ENCODE measurements at places on chromosomes 2 and 18.

DNA sequence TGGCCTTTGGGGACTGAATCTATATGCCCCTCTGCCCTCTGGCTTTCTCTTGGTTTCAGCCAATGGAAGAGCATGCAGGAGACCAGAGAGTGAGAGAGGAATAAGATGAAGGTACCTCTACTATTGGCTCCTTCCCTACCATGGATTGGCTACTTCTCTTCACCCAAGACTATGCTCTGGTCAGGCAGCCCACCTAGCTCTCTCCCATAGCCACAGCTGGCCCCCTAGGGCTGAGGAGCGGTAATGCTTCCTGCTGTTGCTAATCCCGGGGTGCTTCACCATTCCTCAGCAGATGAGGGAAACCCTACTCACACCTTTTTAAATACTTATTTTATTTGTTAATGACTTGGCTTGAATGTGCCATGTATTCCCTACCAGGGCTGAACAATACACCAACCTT, 142.4 kb downstream of the MREG start:
- no peak for DNase-seq

DNA sequence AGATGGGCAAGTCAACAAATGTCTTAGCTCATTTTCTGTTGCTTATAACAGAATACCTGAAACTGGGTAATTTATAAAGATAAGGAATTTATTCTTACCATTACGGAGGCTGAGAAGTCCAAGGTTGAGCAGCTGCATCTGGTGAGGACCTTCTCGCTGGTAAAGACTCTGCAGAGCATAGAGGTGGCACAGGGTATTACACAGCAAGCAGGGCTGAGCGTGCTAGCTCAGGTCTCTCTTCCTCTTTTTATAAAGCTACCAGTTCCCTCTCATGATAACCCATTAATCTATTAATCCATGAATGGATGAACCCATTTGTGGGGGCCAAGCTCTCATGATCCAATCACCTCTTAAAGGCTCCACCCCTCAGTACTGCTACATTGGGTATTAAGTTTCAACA, 109.1 kb downstream of the CDK15 start:
- DNase-seq = no peak

- no peak for DNase-seq
Measured at GRCh38 chr2:10045561-10046355, 2.4 kb downstream of the KLF11 start.

GRCh38 chr18:8424917-8425725, 184.1 kb upstream of the RAB12 start:
- no peak for DNase-seq

DNA sequence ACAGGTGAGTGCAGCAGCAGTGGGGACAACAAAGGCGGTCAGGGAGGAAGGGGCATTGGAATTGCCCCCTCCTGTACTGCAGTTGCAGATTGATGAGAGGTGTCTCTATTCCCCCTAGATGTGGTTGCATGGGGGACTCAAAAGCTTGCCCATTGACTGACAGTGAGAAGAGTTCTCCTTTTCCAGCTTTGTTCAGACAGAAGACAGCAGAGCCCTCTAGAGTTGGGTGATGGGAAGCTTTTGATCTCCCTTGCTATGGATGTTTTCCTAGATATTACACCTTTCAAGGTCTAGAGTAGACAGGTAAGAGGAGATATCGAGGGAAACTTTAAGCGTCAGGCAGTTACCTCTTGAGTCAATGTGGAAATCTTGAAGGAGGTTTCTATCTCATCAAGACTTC, 2.9 kb downstream of the PROKR1 start:
- no peak for DNase-seq

DNA sequence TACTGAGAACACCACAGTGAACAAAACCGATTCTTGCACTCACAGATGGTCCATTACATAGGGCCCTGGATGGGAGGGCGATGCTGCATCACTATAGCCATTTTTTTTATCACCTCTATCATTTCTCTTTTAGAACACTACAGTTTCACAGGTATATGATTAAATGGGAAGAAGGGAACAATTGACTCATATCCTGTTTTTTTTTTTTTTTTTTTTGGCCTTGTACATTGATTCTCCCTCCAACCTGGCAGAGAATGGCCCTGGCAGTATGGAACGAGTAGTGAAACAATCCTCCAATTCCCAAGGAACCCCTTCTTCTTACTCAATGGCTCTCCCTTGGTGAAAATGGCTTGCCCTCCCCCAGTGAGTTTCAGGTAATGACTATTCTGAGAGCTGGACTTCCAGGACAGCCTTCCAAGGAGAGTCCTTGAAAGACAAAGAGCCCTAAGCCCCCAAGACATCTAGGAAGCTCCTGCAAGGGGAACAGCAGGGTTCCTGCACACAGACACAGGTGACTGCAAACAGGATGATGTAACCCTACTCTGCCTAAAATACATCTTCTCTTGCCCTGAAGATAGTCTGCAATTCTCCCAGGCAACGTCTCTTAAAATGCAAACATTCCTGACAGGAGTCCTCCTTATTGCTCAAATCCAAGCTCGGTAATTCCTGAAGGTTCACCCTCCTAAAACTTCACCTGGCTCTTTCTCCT, 405.4 kb downstream of the SETBP1 start:
- DNase-seq = no peak

DNA sequence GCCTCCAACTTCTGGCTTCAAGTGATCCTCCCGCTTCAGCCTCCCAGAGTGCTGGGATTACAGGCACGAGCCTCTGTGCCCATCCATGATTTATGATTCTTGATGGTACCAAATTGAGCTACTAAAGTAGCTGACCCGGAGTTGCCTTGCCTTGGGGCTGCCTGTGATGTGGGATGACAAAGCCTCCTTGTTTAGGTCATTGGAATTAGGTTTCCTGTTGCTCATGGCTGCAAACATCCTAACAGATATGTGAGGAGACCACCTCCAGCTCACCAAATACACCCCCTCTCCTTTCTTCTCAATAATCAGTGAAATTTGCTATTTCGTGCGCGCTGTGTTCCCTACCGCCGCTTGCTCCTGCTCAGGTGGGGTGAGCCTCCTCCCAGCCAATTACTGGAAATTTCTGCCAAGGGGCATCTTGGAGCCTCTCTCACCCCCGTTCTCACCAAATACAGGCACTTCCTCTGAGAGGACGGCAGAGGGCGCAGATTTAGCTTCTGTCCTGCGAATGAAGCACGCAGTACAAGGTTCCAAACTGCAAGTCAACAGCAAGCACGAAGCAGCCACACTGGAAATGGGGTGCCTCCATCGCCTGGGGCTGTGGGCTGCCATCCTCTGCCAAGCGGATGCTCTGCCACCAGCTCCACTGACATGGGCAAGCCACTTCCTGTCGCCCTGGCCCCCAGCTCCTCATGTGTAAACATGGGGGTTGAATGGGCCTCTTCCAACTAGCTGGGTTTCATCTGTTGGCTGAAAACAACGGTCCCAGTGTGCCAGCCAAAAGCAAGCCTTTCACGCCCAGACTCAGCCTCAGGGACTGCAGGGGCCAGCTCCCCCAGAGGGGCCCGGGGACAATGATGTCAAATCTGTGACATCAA, 71.7 kb downstream of the NCAPH start:
- DNase-seq = peak; percentile 83

GRCh38 chr2:48787580-48787979, 32.1 kb upstream of the LHCGR start:
- DNase-seq = no peak

- DNase-seq = no peak
Measured at GRCh38 chr2:200130762-200131166, 175.4 kb downstream of the MAIP1 start.

GRCh38 chr2:3666613-3666975, 8.6 kb downstream of the ALLC start:
- DNase-seq = no peak

DNA sequence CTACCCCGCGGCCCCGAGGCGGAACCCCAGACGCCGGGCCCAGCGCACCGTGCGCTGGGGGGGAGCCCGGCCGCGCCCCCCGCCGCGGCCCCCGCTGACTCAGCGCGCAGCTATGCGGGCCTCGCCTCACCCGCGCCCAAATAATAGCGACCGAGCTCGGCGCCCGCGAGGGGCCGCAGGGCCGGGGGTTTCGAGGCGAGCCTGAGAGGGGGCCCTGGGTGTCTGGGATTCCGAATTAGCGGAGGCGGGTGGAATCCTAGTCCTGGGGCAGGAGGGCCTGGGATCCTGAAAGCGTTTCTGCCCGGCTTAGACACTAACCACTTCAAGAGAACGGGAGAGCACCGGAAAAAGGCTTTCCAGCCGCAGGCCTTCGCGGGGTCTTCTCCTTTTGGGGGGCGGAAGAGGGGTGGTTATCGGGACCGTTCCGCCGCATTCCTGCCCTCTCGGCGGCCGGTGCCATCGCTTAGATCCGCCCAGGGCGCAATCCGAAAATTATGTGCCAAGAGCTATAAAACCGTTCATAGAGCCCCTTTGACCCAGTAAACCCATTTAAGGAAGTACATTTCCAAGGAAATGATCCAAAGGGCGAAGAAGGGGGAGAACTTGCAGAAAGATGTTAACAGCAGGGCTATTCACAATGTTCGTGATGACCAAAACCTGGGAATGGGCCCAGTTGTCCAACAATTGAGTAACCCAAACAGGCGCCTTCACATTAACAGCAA, 681 bp upstream of the ROCK2 start:
- peak; percentile 71 for DNase-seq

DNA sequence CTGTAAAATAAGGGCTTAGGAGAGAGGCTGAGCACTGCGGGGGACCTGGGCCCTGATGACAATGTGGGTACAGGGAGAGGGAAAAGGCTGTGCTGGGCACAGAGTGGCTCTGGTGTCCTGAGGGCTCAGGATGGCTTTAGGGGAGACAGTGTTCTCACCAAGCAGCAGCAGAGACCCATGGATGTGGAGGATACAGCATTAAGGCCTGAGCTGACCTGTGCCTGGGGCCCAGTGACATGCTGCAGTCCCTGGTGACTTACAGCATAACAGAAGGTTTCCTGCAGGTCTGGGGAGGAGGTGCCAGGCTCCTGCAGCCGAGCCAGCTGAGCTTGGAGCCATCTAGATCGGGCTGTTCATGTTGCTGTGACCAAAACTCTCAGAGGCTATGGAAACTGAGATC, 191.3 kb upstream of the SMAD2 start:
- no peak for DNase-seq

DNA sequence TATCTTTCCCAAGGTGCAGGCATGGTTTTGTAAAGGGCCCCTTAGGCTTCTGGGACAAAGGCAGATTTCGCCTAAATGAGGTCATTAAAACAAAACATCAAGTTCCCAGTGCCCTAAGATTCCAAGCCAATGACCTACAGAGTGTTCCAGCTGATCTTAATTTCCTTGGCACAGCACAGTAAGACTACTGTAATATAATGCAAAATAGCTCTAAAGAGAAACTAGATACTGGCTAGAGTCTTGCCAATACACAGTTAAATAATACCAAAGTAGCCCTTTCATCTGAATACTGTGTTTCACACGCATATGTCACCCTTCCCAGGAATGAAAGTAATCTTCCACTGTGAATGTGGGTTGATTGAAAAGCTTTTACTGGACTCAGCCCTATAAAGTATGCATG, 14.7 kb downstream of the GRB14 start:
- no peak for DNase-seq

DNA sequence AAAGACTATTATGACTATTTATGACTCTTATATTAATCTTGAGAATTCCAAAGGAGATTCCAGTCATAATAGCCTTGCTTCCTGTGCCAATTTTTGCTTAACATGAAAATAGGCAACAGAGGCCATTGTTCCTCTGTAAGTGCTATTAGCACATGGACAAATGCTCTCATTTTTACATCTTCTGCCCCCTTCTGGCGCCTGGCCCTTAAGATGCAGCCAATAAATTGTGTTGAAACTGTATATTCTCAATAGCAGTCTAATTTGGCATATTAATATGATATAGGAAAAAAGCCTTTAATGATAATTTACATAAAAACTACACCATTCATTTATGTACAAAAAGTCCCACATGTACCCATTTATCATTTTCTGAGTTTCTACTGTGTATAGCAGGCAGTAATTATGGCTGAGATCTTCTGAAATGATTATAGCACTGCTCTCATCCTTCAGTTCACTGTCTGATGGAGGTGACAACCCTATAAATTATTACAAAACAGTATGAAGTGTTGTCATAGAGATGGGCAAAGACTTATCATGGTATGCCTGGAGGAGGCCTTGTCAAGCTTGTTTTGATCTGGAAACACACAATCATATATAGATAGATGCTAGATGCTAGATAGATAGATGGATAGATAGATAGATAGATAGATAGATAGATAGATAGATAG, 613.3 kb downstream of the TSN start:
- no peak for DNase-seq

DNA sequence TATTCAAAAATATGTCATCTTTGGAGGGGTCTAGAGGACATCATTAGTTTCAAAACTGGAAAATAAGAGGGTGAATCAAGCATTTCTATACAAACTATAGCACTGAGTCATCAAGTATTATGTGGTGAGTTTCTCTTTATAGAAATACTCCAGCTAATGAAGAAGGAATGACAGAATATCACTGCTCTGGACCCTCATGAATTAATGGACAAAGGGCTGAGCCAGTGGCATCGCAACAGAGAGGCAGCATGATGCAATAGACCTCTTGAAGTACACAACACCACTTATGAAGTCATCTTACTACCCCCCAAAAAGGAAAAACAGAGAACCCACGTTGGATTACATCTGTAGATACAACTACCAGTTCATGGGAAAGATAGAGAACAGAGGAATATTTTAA, 27.4 kb upstream of the EIF2AK3 start:
- DNase-seq = no peak

DNA sequence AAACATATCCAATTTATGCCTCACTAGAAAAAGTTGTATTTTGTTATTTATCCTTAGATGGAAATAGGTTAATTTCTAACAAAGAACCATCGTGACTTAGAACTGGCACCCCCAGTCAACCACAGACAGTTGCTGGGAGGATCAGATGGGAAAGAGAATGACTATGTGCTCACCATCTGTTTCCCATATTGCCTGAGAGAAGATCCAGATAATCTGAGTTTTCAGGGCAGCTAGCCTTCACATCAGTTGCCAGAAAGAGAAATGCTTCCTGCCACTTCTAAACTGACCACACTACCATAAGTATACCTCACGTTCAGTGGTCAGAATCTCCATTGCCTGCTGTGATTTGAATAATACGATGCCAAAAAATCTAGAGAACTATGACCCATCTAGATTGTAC, 28.4 kb upstream of the NEB start:
- DNase-seq = no peak

DNA sequence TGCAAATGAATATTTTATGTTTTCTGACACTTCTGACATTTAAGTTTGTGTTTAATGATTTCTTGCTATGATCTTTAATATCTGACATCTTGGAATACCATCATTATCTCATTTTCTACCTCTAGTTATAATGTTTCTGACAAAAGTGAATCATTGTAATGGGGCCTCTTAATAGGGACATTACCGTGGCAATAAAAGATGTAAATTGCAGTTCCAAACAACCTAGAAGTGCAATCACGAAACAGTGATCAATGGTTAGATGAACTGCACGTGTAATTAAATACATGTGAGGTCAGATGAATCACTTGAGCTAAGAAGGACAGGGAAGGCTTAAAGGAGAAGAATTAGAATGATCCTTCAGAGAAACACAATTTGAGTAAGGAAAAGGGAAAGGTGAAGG, 1078.3 kb downstream of the DPP10 start:
- no peak for DNase-seq
